ENCODE measurements at places on chromosomes 7 and 10. TPM values are rescaled to one million over a fixed set of nuclear protein-coding genes. Genes with fewer than 3 reads are reported as not detected.

Gene SLC29A4
- 38.2 TPM for total RNA-seq

Gene HOXA5
- total RNA-seq, result 15.3 TPM

Gene MACROH2A2
- 4.7 TPM for total RNA-seq

Gene STEAP2
- total RNA-seq, result 29.9 TPM

Gene ZNF503
- total RNA-seq, result 16.8 TPM

Gene SEPHS1
- 38.0 TPM for total RNA-seq

Data from mesenteric fat pad (tissue), 1 donor.